Posterior vena cava (tissue), 2 donors: ENCODE measurements at places on chromosomes 7 and 10. TPM values are rescaled to one million over a fixed set of nuclear protein-coding genes. Genes with fewer than 3 reads are reported as not detected.

GRCh38 chr10:73247509-73248258 lies 629 bp upstream of the DNAJC9 start:
- DNase-seq = no peak

The CYP26C1 gene
- 0.19 TPM for total RNA-seq

The LEP gene
- 5.2 TPM for total RNA-seq

The ARMC3 gene
- not detected for total RNA-seq

The ZFYVE27 gene
- total RNA-seq = 16.0 TPM

The CDH23 gene
- total RNA-seq = 43.0 TPM

GRCh38 chr10:117544711-117545140 lies 2.2 kb downstream of the EMX2 start:
- no peak for DNase-seq

GRCh38 chr10:11381023-11381422 lies 230.4 kb downstream of the USP6NL start:
- peak; percentile 49 for DNase-seq
